ENCODE measurements at places on chromosomes 11 and 22.
A peak's percentile ranks its signal among the peaks of the same experiment; 100 is the strongest.

GRCh38 chr11:125101596-125101995 is 9.8 kb downstream of the TMEM218 start:
- no peak for DNase-seq

GRCh38 chr11:119545978-119546915 is 123.3 kb upstream of the THY1 start:
- DNase-seq, result no peak

DNA sequence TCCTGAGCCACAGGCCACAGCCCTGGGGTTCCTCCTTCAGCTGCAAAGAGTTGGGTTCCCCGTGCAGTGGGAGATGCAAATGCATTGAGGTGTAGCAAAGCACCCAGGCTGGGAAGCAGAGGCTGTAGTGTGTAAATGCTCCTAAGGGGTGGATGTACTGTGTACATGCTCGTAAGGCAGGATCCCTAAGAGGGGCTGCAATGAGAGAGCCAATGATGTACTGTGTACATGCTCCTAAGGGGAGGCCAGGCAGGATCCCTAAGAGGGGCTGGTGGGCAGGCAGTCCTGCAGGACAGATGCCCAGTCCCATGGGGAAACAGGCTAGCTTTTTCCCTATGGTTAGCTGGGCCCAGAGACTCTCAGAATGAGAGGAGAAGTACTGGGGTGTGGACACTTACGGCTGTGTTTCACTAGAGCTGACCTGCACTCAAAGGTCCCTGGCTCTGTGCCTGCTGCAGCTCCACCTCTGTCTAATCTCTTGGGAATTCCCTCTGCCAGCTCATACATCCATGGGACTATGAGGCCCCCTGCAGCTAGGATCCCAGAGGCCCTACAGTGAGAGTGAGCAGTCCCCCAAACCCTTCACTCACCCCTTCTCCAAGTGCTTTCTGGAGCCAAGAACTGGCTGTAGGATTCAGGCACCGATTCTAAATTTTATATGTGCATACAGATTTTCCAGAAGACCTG is 261.9 kb upstream of the LUZP2 start:
- peak; percentile 50 for DNase-seq

DNA sequence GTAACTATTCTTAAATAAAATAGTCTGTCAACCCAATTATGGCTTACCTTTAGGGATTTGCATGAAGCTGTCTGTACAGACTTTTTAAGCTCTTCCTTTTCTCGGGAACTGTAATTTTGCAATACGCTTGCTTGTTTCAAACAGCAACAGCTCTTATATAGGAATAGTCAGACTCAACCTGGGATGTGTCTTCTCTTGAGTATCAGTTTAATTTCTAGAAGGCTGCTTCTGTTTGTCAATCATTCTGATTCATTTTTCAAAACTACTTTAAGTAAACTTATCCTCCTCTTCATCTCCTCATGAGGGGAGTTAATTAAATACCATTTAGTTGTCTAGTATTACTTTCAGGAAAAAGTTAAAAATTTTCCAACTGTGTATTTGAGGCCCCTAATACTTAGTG is at the start of gene OR10AG1:
Gene OR10AG1 (minus strand): TSS at position 101 of the 400 bp plus-strand sequence. CDS start 38 bp downstream, at position 63.
- no peak for DNase-seq

DNA sequence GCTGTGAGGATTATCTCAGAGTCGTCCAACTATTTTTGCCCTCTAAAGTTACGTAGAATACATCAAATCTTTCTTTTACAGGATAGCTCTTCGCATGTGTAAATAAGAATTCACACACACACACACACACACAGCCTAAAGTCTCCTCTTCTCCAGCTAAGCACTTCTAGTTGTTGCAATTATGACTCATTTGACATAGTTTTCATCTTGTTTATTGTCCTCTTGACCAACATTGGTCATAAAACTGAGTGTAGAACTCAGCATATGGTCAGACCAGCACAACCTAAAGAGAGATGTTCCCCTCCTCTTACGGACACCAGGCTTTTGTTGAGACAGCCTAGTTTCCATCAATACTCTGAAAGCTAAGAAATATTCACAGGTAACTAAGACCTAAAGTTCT is 234.2 kb downstream of the BLID start:
- no peak for DNase-seq

DNA sequence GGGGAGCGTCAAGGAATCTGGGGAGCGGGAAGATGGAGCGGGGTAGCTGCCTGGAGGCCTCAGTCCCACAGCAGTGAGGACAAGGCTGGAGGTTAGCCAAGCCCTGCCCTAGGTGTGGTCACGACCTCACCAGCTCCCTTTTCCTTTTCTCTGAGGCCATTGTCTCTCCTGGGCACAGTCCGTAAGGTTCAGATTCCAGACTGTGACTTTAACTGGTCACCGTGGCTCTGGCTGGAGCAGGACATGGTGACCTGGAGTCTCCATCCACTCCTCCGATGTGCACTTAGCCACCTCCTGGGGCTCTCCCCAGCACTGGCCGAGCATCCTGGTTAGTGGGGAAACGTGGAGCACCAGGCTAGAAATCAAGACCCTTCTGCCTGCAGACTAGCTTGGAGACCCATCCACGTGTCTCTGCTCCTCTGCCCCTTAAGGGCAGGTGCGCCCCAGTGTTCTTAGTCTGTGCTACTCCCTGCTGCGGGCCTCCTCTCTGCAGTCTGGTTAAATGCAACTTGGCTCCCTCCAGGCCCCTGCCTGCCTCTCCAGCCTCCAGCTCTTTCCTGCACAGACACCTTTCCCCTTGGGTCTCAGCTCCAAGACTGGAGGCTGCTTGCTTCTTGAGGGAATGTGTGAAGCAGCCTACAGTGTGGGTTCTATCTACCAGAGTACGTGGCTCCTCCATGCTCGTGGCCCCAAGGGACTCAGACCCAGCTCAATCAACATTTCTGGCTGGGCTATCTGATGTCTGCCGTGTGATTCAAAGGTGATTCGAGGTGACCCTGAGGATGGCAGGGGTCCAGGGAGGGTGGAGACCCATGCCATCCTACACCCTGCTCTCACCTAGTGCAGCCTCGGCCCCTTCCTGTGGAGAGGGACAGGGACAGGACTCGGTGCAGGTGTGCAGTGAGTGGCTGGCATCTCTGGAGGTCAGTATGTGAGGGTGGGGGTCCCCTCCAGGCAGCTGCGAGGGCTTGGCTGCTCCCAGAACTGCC is 5.2 kb downstream of the SLC25A1 start:
- DNase-seq, result peak; percentile 73

Data from Peyer's patch (tissue), 4 donors.